GM12891 (cell line): ENCODE measurements at places on chromosomes 1 and 21.

DNA sequence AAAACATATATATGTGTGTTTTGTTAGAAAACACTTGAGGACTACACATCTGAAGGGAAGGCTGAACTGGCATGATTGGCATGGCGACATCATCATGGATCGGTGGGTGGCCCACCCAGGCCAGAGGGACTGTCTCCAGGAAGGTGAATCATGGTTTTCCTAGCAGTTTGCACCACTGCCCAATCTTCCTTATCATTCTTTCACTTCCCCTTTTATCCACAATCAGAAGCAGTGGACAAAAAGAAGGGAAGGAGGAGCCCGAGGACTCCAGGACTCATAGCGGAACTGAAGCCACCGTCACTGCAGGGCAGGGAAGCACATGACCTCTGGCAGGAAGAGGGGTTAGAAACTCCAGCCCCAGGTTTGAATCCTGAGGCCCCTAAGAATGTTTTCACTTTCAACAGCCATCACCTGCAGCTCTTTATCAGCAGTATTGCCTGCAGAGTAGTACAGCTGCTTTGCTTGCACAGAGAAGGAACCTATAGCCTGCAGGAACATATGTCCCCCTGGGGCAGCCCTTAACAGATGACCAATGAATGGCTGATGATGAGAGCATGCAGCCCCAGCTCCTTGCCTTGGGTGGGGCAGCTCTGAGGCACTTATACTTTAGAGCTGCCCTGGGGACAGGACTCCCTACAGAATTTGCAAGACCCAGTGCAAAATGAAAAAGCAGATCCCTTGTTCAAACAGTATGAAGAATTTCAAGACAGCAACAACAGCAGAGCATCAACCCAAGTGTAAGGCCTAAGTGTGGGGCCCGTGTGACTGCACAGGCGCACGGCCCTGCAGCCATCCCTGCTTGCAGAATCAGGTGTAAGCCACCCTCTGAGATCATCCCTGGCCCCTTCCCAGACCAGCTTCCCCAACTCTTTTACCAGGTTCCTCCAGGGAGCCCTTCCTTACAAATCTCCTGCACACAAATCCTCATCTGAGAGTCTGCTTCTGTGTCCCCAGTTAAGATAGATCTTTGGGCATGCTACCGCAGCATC lies 241.8 kb upstream of the IRF2BP2 start:
- no peak for DNase-seq

GRCh38 chr1:153519242-153519641 lies 16.5 kb downstream of the S100A6 start:
- no peak for DNase-seq

GRCh38 chr1:164006621-164007020 lies 552.4 kb upstream of the PBX1 start:
- DNase-seq = no peak

DNA sequence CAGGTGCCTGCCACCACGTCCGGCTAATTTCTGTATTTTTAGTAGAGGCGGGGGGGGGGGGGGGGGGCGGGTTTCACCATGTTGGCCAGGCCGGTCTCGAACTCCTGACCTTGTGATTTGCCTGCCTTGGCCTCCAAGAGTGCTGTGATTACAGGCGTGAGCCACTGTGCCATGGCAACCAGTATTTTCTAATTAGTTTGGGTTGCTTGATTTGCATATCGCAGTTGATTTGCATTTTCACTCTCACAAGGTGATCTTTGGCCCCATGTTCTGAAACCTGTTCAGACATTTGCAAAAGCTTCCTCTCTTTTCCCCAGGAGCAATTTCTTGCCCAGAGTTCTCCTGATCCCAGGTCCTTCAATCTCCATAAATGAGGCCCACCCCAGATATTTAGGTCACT lies 1.7 kb downstream of the TOR3A start:
- no peak for DNase-seq

GRCh38 chr21:35628316-35628715 lies 432.0 kb downstream of the SETD4 start:
- no peak for DNase-seq

DNA sequence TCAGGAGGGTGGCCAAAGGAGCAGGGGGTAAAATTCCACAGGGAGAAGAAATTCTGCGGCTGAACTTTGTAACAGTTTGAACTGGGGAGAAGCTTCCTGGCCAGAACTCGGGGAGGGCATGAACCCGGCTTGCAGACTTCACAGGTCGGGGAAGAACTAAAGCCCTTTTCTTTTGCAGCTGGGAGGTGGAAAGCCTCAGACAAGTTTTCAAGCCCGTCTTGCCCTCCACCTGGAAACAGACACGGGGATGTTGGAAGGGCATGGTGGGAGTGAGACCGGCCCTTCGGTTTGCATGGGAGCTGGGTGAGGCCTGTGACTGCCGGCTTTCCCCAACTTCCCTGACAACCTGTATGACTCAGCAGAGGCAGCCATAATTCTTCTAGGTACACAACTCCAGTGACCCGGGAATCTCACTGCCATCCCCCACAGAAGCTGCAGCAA lies 11.3 kb downstream of the THEM4 start:
- no peak for DNase-seq

DNA sequence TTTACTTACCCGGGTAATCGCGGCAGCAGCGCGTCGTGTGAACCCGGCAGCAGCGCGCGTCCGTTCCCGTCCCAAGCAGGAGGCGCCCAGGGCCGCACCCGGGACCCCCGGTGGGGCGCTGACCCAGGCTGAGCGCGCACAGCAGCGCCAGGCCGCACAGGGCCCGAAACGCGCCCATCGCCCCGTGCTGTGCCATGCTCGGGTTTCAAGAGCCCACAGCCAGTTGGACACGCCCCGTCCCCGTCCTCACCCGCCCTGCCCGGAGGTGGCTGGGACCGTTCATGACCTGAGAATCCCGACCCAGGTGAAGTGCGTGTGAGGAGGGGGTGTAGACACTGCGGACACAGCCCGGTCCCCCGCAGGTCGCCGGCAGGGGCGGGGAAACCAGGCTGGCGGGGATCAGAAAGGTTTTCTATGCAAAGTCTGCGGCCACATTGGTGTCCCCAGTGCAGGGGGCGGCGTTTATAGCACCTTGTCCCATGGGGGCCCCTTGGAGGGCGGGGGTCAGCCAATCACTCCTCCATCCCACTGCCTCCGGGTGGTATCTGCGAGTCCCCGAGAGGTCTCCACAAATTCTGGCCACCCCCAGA lies at the start of gene TNFRSF18:
Gene TNFRSF18, minus strand, starts transcription at position 217 of the 590 bp plus-strand sequence. Its CDS starts 21 bp downstream, at position 196.
- no peak for DNase-seq

DNA sequence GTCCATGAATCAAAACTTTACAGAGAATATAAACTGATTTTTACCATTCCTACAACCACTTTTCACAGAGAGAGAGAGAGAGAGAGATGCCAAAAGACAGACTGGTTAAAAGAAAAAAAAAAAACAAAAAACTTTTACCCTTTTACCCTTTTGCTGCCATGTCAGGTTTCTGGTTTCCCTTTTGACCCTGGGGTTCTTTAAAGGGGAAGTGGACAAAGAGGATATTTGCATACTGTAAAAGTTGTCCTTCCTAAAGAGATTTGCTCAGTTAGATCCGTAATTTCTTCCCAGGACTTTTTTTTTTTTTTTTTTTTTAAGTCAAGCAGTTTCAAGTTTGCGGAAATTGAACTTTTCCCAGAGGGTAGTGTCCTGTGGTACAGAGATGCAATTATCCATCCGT lies 287.8 kb upstream of the RGS18 start:
- DNase-seq = no peak

- DNase-seq = no peak
Observed at GRCh38 chr1:199646761-199647160, 380.7 kb upstream of the NR5A2 start.

GRCh38 chr1:29234471-29234870 lies 1.9 kb upstream of the PTPRU start:
- no peak for DNase-seq

DNA sequence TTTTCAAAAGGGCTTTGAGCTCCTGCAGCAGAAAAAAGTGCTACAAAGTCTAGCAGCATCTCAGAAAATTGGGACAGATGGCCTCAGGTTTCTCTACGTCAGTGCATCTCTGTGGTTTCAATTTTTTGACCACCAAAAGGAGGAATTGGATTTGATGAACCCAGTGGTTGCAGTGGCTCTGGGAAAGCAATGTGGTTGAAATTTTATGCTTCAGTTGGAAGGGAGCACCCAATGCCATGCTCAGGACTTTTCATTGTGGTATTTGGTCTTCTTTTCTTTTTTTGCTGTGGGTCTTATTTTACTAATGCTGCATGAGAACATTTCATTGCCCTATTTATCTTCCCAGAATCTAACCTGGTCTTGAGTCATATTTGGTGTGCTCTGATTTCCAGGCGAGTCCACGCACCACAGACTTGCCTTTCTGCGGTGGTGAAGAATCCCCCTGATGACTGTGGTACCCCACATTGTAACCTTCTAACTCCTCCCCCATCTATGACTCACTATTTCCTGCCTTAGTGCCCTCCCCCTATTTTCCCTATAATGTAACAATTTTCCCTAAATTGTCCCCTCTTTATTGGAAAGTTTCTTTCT lies 56.7 kb downstream of the S1PR1 start:
- DNase-seq = no peak

GRCh38 chr1:242811092-242811840 lies 286.8 kb upstream of the PLD5 start:
- no peak for DNase-seq
